ENCODE measurements at places on chromosomes 2 and 18.
A peak's percentile ranks its signal among the peaks of the same experiment; 100 is the strongest.

DNA sequence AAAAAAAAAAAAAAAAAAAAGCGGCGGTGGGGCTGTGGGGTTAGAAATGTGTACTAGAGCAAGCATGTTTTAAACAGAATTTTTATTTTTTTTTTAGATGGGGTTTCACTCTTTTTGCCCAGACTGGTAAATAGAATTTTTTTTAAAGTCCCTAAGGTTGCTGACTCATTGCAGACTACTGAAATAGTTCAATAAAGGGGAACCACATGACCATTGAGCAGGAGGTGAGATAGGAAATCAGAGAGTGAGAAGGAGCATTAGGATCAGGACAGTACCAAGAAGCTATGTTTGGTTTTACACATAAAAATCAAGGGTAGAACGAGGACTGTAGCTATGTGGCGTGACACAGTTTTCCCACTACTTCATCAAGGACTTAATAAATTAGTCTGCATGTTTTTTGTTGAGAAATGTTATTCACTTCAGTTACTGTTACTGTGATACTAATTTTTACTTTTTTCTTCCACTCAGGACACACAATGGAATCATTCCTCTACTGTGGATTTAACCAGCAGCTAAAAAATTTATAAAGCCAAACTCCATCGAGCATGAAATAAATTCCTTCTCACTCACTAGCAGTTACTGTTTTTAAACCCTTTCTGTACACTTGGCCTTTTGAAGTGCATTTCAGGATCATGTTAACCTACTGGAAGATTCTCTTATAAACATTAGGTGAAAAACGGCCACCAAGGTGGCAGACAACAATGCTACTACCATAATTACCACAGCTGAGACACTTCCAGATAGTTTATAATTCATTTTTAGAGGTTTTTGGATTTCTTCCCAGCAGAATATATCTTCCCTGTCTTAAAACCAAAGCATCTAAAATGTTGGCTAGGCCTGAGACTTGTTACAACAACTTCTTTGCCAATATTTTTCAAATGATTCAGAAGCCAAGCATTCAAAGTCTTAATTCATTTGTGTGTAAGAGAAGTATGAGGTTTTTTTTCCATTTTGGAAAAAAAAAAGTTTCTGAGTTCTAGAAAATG lies 33.2 kb downstream of the LAMA1 start:
- DNase-seq: no peak

- no peak for DNase-seq
These were observed 36.5 kb upstream of the CDH19 start for GRCh38 chr18:66640431-66640830.

DNA sequence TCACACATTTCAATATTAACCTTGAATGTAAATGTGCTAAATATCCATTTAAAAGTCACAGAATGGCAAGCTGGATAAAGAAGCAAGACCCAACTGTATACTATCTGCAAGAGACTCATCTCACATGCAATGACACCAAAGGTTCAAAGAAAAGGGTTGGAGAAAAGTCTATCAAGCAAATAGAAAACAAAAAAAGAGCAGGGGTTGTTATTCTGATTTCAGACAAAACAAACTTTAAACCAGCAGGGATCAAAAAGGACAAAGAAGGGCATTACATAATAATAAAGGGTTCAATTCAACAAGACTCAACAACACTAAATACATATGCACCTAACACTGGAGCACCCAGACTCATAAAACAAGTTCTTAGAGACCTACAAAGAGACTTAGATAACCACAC lies 14.5 kb upstream of the UNC80 start:
- no peak for DNase-seq

GRCh38 chr2:128986026-128986715 lies 667.5 kb upstream of the HS6ST1 start:
- no peak for DNase-seq

DNA sequence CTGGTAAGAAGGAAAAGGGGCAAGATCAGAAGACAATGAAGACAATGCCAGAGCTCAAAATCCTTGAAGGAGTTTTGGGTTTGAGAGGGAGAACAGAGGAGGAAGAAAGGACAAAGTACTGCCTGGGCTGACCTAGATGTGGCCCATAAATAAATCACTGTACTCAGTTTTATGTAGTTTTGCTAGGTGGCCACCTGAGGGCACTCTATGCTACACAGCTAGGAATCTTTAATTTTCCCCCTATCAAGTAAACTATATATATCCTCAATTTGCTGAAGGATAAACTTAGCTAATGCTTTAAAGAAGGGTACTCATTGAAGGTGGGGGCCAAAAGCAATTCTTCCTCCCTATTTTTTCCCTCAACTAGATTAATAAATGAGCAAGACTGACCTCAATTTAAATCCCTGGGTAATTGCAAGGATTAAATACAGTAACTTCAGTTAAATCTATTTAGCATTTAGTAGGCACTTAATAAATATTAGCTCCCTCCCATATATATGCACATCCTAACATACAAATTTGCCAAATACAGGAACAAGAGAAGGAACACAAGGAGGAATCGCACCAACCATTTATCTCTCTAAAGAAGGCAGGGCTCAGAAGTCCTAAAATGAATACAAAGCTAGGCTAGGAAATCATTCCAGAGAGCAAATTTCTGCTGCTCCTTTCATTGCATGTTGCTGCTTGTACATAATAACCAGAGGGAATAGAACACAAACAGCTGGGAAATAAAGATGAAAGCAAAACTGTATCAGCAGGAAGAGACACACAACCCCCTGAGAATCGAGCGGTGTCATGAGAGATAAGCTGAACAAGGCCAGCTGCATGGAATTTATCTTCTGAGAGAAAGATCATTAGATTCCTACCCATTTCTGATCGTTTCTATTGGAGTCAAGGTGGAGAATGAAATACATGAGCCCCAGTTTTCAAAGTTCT lies 540.1 kb downstream of the NRXN1 start:
- DNase-seq: peak; percentile 36

GRCh38 chr18:35506024-35506712 lies 8.4 kb upstream of the INO80C start:
- no peak for DNase-seq

DNA sequence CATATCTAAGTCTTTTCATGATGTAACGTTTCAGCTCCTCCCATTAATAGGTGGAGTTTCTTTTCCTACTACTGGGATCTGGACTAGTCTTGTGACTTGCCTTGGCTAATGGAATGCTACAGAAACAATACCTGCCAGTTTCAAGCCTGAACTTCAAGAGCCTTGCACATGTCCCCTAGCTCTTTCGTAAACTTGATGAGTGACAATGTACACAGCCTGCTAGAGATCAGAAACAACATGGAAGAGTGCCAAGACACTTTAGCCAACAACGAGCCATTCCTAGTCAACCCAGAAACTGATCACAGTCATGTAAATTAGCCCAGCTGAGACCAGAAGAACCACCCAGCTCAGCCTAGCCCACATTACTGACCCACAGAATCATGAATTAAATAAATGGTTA lies 24.8 kb upstream of the STK39 start:
- no peak for DNase-seq

DNA sequence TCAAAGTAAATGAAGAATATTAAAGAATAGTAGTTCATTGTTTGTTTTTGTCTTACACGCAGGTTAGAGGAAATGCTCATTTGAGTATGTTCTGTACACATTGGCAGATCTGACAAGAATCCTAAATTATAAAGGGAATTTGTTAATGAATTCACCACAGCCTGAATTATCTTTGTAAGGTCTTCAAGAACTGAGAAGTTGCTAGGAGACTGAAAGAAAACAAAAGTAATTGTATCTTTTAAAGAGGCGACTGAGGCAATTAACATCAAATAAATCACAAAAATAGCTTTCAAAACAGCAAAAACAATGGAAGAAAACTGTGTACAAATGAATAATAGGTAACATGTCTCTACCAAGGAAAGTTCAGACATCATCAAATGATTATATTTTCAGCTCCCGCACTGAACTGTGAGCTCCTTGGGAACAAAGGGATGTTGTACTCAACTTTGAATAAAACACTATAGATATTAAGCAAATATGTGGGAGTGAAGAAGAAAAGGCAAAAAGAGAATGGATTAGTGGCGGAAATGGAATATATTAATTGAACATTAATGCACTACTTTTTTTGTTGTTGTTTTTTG lies 51.7 kb upstream of the ATIC start:
- DNase-seq: no peak

GRCh38 chr2:86477349-86477748 lies 36.2 kb downstream of the KDM3A start:
- DNase-seq: no peak

- peak; percentile 42 for DNase-seq
These were observed 19.4 kb upstream of the ZBTB7C start for GRCh38 chr18:48428475-48429177.

DNA sequence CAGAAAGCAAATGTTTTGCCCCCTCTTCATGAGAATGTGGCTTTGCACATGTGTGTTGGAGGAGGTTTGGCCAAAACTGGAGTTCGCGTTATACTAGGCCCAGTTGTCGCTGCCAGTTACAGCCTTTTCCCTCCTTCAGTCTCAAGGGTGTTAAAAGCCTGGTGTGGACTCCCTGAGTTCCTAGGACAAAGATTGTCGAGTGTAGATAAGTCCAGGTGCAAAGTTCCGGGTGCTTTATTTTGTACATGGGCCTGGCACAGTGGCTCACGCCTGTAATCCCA lies 542 bp upstream of the RNF103 start:
- DNase-seq: no peak

- no peak for DNase-seq
These were observed 72.6 kb upstream of the MCFD2 start for GRCh38 chr2:46988230-46988629.

GRCh38 chr18:35197296-35197695 lies 43.5 kb upstream of the ZNF397 start:
- no peak for DNase-seq

DNA sequence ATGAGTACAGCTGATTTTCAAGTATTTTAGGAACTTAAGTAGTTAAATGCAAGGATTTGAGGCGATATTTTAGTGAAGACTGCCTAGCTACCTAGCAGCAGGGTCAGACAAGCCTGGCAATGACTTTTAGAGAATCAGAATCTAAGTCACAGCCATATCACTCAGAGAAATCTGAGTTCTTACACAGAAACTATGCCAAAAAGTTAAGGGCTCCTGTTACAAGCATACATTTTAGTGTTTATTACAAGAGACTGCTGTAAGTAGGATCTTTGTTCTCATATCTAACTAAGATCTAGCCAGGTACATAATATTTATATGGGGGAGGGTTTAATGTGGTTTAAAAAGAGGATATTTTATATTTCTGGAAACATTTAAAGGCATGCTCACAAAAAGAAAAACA lies 37.5 kb downstream of the MAP4K3 start:
- DNase-seq: no peak

GRCh38 chr2:101899871-101900270 lies 91.9 kb upstream of the IL1R2 start:
- DNase-seq: no peak

GRCh38 chr2:140797718-140798117 lies 1333.1 kb downstream of the LRP1B start:
- DNase-seq: no peak

- no peak for DNase-seq
These were observed 1.7 kb downstream of the MZT2B start for GRCh38 chr2:130183512-130184373.

DNA sequence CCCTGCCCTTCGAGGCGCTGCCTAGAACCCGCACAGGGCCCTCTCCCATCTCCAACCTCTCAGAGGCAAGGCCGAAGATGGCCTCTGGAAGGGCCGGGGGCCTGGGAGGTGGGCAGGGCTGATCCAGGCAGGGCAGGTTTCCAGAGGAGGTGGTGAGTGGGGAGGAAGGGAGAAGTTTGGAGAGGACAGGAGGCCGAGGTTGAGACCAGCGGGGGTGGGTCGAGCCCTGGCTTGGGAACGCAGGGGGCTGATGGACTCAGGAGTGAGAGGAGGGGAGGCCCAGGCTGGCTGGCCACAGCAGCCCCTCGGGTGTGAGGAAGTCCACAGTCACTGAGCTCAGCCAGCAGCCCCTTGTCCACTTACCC lies 10.5 kb downstream of the CAPN10 start:
- no peak for DNase-seq
